Fibroblast of pulmonary artery (primary cell): ENCODE measurements at places on chromosomes 3 and 15.
A peak's percentile ranks its signal among the peaks of the same experiment; 100 is the strongest.

DNA sequence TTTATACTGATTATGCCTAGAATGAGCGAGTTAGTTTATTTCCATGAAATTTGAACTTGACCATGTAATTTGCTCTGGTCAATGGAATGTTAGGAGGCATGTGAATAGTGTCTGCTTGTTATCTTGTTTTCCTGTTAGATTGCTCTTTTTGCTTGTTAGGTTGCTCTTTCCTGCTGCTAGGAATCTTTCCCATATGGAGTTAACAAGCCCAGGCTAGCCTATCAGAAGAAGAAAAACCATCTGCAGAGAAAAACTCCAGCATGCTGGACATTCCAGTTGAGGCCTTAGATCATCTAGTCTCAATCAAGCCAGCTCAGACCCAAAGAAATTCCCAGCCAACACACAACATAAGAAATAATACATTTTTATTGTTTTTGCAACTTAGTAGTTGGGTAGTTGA, 470.2 kb upstream of the AGTR1 start:
- DNase-seq, result peak; percentile 34

- no peak for DNase-seq
Observed at GRCh38 chr3:133758964-133759739, 13.0 kb downstream of the TF start.

DNA sequence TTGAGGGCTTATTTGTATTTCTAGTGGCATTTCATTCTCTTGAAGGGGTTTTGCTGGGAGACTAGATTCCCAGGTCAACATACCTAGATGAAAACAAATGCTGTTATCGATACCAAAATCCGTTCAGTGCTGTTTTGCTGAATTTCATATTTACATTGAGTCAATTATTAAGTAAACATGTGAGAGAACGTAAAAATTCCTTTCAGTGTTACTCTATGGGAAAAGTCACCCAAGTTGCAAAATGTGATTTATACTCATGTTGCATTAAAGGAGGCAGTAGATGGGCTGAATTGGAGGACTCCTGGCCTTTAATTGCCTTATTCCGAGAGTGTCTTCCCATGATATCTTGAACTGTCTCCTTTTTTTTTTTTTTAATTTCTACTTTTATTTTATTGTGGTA, 1011.3 kb upstream of the NR2F2 start:
- DNase-seq, result no peak

GRCh38 chr3:41662288-41662687, 299.6 kb downstream of the ULK4 start:
- DNase-seq, result no peak

GRCh38 chr3:125480656-125481374, 39.2 kb downstream of the SNX4 start:
- DNase-seq, result peak; percentile 76

GRCh38 chr3:132241776-132242514, 75.3 kb upstream of the ACP3 start:
- DNase-seq, result no peak
